Fibroblast of skin of right quadriceps (primary cell): ENCODE measurements at places on chromosomes 3 and 15.

- DNase-seq = peak; percentile 21
These were observed 10.0 kb downstream of the CCDC13 start for GRCh38 chr3:42763021-42763420.

DNA sequence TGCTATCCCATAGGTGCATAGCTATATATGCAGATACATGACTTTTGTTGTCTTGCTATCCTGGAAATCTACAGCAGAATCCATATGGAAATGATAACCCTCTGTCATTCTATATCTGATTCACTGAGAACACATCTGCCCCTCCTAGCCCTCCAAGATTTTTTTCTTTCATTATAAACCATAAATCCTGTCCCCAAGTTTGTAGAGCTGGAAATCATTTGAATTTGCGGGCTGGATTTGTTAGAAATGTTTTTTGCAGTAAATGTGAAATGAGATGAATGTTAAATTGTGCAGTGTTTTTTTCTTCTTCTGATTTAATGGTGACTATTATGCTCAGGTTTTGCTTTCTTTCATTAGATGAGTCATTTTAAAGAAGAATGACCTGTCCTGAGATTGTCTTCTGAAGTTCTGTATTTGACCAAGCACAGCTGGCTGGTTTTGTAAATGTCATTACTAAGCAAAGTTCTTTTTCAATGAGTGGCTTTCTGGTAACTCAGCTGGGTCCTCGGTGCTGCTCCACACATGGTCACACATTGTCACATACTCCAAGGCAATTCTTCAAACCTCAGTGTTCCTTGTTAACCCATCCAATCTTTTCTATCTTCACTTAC is 25.3 kb upstream of the ABHD17C start:
- DNase-seq = peak; percentile 84

DNA sequence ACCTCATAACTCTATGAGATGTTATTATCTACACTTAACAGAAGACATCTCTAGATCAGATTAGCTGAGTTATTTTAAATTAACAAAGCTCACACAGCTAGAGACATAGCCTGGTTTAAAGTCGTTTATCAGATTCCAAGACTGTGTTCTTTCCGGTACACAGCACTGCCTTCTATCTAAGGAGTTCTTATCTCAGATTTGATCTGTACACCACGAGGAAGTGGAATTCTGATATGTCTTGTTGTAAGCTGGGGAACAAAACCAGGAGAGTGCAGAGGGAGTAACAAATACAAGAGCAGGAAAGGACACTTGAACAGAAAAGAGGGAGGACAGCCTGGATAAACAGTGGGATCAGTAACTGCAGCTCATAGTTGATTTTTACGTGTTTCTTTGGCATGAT is 61.7 kb upstream of the KCNMB2 start:
- no peak for DNase-seq

DNA sequence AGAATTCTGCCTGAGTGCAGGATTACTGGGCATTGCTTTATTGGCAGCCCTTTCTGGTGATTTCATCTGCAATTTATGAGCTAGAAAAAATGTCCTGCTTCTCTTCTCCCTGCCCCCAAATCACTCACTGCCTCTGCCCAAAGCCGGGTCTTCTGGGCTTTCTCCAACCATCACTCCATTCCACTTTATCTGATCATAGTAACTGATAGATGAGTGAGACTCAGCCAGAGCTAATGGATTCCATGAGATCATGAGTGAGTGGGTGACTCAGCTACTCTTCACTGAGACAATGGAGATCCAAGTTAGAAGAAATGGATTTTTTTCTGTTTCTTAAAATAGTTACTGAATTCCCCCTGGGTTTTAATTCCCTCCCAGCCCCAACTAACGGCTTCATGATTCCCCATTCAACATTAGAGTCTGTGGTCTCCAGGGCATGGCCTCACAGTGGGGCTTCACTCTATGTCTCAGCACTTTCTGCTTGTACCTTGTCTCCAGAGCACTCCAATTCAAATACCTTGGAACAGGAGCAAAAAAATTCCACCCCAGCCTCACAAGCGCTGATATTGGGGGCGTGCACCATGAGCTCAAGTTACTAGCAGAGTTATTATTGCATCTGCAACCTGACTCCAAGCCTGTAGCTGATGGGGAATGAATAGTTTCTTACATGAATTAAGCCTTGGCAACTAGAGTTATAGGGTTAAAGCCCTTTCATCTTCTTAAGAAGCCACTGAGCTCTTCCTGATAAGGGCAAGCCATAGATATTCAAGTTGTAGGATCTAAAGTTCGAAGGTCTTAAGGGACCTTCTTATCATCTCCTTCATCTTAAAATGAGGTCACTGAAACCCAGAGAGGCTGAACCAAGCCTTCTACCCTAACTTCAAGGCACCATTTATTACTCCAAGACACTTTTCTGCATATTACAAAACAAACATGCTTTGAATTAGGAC is 85.9 kb downstream of the AGBL1 start:
- DNase-seq = peak; percentile 82

GRCh38 chr3:172716476-172716875 is 5.6 kb upstream of the NCEH1 start:
- DNase-seq = no peak

GRCh38 chr15:43893956-43894355 is 67.2 kb downstream of the WDR76 start:
- no peak for DNase-seq

DNA sequence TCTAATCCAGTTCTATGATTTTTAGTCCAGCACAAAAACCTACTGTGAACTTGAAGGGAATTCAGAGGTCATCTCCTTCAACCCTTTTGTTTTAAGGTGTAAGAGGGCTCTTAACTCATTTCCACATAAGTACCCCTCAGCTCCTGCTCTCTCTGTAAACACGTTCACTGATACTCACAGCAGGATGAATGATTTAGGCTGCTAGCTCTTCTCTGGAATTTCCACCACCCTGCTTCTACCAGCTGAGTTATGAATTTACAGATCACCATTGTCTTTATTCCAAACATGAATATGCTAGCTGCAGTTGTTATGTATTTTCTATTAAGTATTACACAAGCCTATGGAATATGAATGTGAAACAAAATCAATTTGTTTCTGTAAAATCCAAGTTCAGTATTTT is 101.3 kb upstream of the NANOGP8 start:
- no peak for DNase-seq

GRCh38 chr15:23069496-23070166 is 30.3 kb upstream of the TUBGCP5 start:
- DNase-seq = no peak

DNA sequence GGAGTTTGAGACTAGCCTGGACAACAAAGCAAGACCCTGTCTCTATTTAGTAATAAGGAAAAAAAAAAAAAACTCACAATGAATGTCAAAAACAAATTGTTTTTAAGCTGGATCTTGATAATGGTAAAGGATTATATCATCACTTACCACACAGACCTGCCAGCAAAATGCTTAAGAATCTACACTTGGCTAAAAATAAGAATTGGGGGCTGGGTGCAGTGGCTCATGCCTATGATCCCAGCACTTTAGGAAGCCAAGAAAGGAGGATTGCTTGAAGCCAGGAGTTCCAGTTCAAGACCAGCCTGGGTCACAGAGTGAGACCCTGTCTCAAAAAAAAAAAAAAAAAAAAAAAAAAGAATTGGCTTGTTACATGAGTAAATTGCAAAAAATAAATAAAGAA is 31.0 kb downstream of the ACAP2 start:
- DNase-seq = peak; percentile 57

DNA sequence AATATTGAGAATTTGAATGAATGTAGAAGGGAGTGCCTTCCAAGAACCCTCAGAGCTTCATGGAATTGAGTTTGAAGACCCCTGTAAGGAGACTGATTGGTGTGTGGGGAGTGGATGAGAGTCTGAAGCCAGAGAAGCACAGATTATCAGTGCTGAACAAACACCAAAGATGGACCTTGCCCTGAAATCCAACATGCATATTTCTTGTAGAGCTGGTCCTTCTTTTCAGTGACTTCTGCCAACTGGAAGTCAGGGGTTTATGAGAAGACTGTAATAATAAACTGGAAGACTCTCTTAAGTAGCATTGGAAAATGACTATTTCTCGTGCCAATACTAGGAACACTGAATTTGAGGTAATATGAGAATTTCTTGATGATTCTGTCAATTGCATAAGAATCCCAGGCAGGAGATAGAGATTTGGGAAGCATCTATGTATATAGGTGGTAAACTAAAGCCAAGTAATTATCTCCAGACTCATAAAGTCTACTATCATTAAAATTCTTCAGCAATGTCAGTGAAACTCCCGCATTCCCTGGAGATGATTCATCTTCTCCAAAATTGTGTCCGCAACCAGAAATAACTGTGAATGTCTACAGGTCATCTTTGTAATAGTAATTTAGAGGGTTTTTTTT is 213.8 kb downstream of the IL5RA start:
- peak; percentile 24 for DNase-seq

GRCh38 chr3:23686519-23686918 is 119.2 kb upstream of the UBE2E1 start:
- no peak for DNase-seq

DNA sequence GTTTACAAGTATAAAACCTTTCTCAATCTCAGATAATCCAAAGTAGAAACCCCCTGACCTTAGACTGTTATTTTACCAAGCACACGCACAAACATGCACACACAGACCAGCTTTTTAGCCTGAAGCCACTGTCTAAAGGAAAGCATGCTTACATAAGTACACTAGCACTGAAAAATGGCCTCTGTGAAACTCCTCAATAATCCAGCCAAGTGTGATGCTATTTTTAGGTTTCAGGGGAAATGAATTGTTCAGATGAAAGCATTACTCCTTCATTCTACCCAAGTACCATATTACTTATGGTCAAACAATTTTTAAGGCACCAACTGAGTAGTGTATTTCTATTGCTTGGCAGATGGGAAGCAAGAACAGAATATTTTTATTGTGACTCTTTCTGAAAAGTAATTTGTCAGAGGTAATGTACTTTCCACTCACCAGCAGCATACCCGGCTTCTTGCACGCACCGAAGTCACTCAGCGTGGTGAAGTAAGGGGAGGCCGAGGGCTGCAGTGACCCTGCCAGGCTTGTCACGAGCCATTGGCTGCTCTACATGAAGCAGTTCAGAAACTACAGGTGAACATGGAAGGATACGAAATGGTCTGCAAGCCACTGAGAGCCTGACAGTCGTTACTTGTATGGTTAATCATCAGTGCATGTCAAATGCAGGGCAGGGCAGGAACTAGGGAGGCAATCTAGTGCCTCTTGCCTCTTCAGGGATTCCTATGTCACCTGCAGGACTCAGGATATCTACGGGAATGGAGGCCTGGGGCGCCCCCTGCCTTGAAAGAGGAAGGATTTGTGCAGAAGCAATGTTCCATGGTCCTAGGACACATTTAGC is 106.7 kb downstream of the GABRB3 start:
- no peak for DNase-seq

DNA sequence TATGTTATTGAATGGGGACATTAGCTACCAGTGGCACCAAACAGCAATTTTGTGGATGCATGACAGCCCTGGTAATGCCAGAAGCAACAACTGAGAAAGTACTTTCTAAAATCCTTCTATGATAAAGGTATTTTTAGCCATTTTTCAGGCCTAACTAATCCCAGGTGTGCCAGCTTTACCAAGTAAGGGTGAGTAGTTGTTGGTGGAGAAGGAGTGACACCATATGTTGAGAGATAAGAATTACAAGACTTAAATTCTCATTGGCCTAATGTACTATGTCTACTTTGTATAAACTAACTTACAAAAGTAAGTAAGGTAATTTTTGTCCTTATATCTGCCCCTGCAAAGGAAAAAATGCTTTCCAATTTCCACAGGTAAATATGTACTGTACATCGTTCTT is 4.1 kb upstream of the COX17 start:
- DNase-seq = peak; percentile 61

DNA sequence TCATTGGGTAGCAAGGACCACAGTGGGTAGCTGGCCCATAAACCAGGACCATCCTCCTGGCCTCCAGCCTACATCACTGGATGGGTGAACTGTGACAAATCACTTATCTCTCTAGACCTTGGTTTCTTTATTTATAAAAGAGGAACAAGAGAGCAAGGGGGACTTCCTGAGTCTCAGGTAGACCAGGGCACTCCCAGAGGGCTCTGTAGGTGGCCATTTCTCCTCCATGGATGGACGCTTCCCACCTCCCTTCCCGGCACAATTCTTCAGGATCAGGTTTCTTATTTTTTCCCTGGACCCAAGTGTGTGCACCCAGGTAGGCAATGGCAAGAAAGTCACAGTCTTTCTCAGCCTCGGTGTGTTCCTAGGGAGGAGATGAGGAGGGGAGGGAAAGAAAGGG is 41.4 kb upstream of the SPATA12 start:
- DNase-seq = no peak

- DNase-seq = no peak
These were observed 50.0 kb upstream of the CP start for GRCh38 chr3:149271669-149272068.

- no peak for DNase-seq
These were observed 39.2 kb upstream of the VPS8 start for GRCh38 chr3:184772667-184773272.

DNA sequence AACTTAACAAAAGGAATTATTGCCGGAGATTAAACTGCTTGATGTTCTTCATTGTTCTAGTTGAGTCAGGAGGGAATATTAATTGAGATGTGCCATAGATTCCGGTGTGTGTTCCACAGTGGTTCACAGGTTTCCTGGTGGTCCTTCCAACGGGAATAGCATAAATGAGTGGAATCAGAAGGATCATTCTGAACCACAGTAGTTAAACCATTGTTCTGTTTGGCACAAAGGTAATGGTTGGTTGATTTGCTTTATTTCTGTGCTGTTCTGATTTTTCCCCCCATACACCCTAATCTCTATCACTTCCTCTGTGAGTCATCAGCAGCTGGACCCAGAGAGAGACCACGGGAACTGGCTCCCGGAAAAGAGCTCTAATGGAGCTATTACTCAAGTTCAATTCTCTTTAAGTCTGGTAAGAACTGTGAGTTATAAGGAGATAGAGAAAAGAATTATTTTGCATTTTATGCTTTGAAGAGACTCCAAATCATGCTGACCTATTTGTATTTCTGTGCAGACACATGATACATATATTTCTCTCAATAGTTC is 627.2 kb downstream of the ZIC1 start:
- peak; percentile 34 for DNase-seq

DNA sequence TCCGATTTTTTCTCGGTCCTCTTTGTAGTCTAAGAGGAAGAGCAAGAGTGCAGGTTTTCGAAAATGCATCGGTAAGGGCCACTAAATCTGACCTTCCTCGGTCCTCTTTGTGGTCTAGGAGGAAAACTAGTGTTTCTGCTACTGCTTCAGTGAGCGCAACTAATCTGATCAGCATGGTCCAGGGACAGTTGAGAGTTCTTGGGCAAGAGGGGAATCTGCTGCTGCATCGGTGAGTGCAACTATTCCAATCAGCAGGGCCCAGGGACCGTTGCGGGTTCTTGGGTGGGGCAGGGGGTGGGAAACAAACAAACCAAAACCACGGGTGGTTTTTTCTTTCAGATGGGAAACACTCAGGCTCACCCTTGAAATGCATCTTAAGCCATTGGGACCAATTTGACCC is 10.5 kb upstream of the OSBPL11 start:
- DNase-seq = no peak
